ENCODE measurements at places on chromosomes 1 and 21.
A peak's percentile ranks its signal among the peaks of the same experiment; 100 is the strongest.

DNA sequence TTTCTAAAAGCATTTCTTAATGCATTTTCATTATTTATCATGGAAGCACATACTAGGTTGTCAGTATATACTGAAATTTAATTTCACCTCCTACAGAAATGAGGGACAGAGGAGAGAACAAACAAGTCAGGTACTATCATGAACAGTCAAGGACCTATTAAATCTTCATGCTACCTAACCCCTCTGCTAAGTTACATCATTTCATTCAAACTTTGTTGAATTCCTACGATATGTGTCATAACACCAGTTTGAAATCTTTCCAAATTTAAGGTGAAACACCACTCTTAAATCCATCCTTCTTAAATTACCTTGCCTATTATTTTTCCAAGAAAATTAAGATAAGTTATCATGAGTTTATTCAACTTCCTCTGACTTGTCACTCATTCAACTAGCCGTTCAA is 78.9 kb downstream of the DENND1B start:
- DNase-seq: no peak

GRCh38 chr1:180643693-180644092 is 11.9 kb downstream of the XPR1 start:
- DNase-seq: no peak

GRCh38 chr21:41537356-41537755 is 29.4 kb upstream of the TMPRSS2 start:
- no peak for DNase-seq

GRCh38 chr1:235050911-235051360 is 77.7 kb downstream of the TOMM20 start:
- DNase-seq: peak; percentile 26

- no peak for DNase-seq
Observed at GRCh38 chr1:20344738-20345137, 54.1 kb downstream of the VWA5B1 start.

GRCh38 chr1:107196973-107197562 is 56.2 kb downstream of the NTNG1 start:
- DNase-seq: peak; percentile 61

DNA sequence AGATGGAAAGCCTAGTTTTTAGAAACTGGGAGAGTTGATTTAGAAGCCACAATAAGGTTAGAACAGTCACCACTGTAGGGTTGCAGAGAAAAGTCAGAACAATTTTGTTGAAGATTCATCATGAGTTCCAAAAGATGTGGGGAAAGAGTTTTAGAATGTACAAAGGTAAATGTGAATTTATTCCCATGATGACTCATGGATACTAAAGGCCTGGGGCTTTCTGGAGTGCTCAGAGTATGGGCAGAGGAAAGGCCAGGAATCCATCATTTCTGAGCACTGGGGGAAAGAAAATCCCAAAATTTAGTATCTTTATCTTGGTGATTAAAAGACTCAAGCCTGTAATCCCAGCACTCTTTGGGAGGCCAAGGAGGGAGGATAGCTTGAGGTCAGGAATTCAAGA is 17.8 kb downstream of the YBX1 start:
- DNase-seq: no peak

- DNase-seq: no peak
Observed at GRCh38 chr1:157117527-157118057, 18.0 kb upstream of the ETV3L start.

- DNase-seq: no peak
Observed at GRCh38 chr1:42221456-42221855, 56.9 kb upstream of the GUCA2A start.

GRCh38 chr1:31790140-31790539 is 25.7 kb downstream of the SPOCD1 start:
- no peak for DNase-seq

GRCh38 chr1:154556422-154556821 is 2.0 kb downstream of the UBE2Q1 start:
- no peak for DNase-seq

- no peak for DNase-seq
Observed at GRCh38 chr1:32464716-32465577, at the start of gene ZBTB8B. Gene ZBTB8B (plus strand): TSS chr1:32465072. CDS start chr1:32470625, 5,553 bp downstream.

DNA sequence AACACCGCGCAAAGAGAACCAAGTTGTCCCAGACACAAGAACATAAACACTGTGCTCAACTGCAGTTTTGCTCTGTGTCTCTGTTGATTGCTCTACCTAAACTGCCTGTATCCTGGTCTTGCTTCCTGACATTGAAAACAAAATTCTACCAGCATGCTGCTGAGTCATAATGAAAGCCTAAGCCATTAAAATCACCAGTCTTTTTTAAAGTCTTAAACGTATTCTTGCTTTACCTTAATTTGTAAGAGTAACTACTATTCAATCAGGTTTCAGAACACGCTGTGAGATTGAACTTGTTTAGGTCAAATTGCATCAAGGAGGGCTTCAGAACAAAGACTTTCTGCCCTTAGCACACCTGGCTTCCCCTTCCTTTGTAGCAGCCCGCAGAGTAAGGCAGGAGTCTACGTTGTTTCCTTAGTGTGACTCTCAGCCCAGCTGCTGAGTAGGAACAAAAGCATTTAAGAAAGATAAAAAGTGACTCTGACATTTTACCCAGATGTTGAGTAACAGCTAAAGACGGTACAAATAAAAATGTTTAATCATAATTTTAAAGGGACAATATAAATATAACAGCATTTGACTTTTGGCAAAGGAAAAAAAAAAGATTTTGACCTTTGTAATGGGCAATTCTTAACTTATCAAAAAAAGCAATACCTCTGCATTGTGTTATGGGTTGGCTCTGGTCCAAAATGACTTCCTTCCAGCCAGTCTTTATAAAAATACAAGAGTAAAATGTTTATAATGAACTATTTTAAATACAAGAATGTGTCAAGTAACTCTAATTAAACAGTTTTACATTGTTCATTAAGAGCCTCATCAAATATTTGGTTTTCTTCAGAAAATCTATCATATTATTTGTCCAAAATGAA is 186.9 kb upstream of the ADGRL4 start:
- no peak for DNase-seq

DNA sequence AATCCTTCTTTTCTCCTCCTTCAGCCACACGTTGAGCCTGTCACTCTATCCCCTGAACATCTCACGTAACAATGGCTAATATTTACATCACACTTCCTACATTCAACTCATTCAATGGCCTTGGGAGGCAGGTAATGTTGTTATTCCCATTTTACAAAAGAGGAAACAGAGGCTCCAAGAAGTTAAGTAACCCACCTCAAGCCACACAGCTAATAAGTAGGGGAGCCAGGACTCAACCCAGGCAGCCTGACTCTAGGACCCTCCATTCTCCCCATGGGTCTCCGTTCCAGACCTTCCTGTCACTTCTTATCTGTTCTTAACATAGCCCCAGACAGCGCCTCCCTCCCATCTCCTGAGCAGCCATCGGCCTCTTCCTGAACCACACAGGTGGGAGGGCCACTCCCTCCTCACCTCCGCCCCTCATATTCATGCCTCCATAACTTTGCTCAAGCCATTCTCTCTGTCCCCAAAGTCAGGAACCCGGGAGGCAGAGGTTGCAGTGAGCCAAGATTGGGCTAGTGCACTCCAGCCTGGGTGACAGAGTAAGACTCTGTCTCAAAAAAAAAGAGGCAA is 2.2 kb downstream of the PADI4 start:
- no peak for DNase-seq

DNA sequence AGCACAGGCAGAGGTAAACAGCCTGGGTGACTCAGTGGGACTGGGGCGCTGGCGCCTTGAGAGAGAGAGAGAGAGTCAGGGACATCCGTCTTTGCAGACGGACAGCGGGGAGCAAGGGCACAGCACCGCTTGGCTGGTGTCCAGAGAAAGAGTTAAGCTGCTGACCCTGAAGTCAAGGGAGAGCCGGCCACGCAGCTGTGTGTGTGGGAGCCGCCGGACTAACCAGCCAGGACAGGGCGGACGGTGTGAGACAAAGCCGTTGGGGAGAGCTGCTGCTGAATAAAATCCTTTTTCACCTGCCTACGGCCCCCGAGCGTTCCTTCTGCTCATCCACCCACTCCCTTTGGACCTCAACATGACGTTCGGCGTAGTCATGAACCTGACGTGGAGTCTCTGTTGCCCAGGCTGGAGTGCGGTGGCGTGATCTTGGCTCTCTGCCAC is 14.5 kb downstream of the CFAP74 start:
- no peak for DNase-seq

- DNase-seq: no peak
Observed at GRCh38 chr1:115656461-115657077, 14.8 kb downstream of the VANGL1 start.

DNA sequence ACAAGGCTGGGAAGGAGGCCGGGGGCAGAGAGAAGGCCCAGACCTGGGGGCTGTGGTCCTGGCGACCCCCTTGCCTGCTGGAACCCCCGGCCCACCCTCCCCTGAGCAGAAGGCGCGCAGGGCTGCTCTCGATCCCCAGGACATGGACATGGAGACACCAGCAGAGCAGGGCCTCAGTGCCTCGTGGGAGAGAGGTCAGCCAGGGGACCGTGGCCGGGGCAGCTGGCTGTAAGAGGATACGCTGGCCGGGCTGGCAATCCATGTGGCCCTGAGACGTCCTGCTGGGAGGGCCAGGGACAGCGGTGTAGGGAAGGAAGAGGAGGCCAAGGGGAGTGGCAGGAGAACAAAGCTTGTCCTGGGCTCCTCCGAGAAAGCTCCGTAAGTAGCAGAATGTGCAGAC is 132.2 kb downstream of the CASZ1 start:
- no peak for DNase-seq

DNA sequence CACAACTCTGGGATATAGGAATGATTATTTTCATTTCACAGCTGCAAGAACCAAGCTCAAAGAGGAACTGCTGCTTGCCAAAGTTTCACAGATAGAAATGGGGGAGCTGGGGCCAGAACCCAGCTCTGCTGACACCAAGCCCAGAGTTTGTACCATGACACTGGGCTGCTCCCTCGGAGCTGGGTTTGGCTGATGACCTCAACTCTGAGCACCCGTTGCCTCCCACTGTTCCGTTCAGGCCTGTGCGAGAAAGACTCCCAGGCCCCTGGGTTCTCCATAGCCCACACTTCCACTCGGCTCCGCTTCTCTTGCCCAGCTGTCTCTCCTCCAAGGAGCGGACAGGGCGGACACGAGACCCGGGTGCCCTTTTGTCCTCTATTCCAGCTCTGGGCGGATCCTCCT is 55.2 kb downstream of the NGF start:
- DNase-seq: no peak

GRCh38 chr1:93440272-93440671 is 7.6 kb upstream of the FNBP1L start:
- no peak for DNase-seq

DNA sequence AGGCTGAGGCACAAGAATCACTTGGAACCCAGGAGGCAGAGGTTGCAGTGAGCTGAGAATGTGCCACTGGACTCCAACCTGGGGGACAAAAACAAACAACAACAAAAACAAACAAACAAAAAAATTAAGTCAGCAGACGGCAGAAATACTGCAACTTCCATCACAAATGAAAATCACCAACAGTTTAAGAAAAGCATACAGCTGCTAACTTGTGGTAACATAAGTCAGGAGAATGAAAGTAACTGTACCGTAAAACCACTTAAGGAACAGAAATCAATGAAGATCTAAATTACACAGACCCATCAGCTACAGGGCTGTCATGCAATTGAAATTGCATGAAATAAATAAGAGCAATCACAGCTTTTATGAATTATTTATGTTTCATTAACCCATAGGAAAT is 25.0 kb downstream of the MCOLN2 start:
- DNase-seq: no peak

- no peak for DNase-seq
Observed at GRCh38 chr1:151991663-151992302, 1.9 kb downstream of the S100A10 start.

- no peak for DNase-seq
Observed at GRCh38 chr1:244012202-244012601, 38.9 kb upstream of the ZBTB18 start.

DNA sequence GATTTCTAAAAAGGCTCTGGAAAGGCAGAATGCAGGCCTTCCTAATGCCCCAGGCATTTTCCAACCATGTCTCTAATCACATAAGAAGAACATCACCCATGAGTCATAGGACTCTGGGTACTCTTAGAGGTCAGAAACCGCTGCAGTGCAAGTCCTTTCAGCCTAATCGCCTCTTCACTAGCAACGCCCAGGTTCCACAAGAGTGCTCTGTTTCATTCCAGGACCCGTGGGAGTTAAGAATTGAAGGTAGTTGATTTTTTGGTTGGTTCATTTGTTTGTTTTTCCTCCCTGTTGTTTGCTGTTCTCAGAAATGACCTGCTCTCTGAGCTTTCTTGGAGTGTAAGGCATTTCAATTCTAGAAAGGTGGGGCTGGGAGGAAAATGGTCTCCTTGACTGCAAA is 123.2 kb downstream of the NR5A2 start:
- DNase-seq: peak; percentile 22

DNA sequence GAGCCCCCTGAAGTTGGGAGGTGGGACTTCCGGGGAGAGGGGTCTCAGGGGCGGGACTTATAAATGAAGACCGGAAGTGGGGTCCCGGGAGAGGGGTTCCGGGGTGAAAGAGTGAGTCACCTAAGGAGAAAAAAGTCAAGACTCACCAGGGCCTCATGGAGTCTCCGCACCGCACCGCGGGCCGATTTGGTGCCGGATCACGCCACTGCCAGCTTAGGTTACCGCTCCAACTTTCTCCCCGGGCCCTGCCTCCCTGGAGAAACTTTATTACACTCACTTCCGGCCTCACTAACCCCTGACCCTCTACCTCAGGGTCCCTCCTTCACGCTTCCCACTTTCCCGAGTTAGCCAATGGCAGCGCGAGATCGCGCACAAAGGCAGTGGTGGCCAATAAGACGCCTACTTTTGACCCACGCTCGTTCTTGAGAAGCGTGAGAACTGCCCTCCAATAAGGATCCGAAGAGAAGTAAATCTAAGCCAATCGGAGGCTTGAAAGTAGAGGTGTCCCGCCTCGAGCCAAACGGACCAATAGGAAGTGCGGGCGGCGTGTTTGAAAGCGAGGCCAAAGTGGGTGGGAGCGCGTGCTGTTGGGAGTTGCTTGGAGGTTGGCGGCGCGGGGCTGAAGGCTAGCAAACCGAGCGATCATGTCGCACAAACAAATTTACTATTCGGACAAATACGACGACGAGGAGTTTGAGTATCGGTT is at the start of gene CKS1B:
Gene CKS1B (plus strand): TSS at position 580 of the 706 bp plus-strand sequence. CDS start 65 bp downstream, at position 645.
- DNase-seq: peak; percentile 99

GRCh38 chr21:16069178-16070112 is 339.7 kb downstream of the USP25 start:
- no peak for DNase-seq

DNA sequence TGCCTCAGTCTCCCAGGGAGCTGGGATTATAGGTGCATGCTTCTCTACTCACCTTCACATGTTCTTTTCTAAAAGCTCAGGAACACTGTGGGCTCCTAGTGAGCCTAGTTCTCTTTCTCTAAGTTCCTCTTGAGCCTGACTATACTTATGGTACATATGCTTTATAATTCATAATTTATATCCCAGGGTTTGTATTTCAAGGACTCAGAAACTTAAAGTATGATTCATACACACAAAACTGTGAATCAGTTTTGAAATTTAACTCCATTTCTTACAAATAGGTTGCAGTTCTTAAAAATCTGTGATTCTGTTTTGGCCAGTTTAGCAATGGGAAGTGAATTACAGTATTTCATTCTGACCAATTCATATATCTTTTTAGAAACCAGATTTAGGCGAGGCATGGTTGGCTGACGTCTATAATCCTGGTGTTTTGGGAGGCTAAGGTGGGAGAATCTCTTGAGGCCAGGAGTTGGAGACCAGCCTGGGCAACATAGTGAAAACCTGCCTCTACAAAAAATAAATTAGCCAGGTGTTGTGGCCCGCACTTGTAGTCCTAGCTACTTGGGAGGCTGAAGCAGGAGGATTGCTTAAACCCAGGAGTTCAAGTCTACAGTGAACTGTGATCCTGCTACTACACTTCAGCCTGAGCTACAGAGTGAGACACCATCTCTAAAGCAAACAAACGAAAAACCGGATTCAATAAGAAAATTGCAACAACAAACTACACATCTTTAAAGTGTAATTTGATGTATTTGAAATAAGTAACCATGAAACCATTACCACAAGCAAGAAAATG is 15.6 kb downstream of the RASAL2 start:
- no peak for DNase-seq

Data from GM12864 (cell line).